K562 (cell line): ENCODE measurements at places on chromosomes 7 and 10.

GRCh38 chr10:62180677-62181076 lies 88.0 kb downstream of the RTKN2 start:
- no peak for DNase-seq
- no peak overlapping the region for H3K27ac ChIP-seq
- H3K4me1 ChIP-seq: no peaks in the 10 kb centered on the region
- no peaks in the 10 kb centered on the region for H3K36me3 ChIP-seq
- H3K4me3 ChIP-seq: no peak overlapping the region

DNA sequence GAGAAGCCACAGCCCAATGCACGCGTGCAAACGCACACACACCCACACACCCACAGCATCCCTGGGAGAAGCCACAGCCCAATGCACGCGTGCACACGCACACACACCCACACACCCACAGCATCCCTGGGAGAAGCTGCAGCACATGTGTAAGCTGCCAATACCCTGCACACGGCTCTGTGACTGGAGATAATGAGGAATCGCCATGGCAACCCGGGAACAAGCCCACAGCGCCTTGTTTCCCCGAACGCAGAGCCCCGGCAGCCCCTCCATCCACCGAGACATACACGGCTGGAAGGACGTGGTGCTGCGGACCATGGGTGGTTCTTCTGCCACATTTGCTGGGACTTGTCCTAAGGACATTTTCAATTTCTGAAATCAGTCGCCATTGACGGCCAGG lies 221.3 kb downstream of the PTPRN2 start:
- no peaks in the 10 kb centered on the region for H3K4me1 ChIP-seq
- H3K36me3 ChIP-seq: no peaks in the 10 kb centered on the region
- no peak for DNase-seq
- peaks cover 2% of the 10 kb centered on the region; the same call in 1 of the 3 replicates for H3K27me3 ChIP-seq

- H3K4me1 ChIP-seq: peaks cover 8% of the 10 kb centered on the region
- H3K27ac ChIP-seq: no peak overlapping the region
- no peak for DNase-seq
- no peak overlapping the region for H3K4me3 ChIP-seq
- peaks cover 49% of the 10 kb centered on the region for H3K27me3 ChIP-seq
Measured at GRCh38 chr10:119370972-119371703, 163.8 kb downstream of the GRK5 start.

DNA sequence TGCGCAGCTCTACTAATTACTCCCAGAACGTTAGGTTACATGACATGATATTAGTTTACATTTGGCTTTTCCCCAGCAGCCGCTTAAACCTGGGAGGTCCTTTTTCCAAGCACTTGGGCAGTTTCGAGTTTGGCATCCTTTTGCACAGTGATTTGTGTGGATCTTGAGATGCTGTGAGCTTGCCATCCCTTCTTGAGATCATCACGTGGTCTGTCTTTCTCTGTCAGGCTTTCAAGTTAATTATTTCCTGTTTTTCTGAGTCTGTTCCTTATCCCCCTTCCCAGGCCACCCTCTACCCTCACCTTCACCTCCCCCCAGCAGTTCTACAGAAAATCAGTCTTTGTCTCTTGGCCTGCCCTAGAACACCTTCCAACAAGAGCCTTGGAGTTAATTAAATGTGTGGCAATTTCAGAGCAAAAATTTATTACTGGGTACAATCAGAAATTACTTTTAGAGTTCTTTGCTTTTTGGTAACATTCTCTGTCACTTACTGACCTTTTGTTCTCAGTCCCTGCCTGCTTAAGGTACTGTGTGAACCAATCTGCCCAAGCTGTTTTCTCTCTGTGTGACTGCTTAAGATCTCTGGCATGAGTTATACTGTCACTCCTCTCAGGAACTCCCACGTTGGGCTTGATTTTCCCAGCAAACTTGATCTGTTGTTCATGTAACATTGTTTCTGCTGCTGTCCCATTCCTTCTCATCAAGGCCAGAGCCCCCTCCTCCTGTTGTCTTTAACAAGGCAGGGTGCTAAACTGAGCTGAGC lies 3.1 kb upstream of the SLF2 start:
- H3K27ac ChIP-seq: no peak overlapping the region
- H3K4me3 ChIP-seq: no peak overlapping the region
- H3K27me3 ChIP-seq: no peaks in the 10 kb centered on the region
- peaks cover 7% of the 10 kb centered on the region; the same call in 1 of the 3 replicates for H3K36me3 ChIP-seq
- H3K4me1 ChIP-seq: peaks cover 14% of the 10 kb centered on the region
